ENCODE measurements at places on chromosomes 11 and 22.

DNA sequence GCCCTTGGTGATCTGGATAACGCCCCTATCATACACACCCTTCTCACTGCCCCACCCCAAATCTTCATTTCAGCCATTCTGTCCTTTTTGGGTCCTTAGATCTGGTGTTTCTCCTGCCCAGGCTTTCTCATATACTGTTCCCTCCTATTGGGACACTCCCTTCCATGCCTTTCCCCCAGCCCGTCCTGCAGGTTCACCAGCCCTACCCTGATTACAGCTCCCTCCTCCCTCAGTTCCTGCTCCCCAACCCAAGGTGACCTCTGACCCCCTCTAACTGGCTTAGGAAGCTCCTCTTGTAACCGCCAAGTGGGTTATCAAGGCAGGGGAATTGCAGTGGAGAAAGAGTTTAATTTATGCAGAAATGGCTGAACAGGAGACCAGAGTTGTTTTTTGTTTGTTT, 13.0 kb downstream of the MTFP1 start:
- H3K4me1 ChIP-seq = peaks cover 34% of the 10 kb centered on the region
- H3K4me3 ChIP-seq = no peak overlapping the region
- peaks cover 19% of the 10 kb centered on the region for H3K36me3 ChIP-seq
- H3K27me3 ChIP-seq = peaks cover 18% of the 10 kb centered on the region

DNA sequence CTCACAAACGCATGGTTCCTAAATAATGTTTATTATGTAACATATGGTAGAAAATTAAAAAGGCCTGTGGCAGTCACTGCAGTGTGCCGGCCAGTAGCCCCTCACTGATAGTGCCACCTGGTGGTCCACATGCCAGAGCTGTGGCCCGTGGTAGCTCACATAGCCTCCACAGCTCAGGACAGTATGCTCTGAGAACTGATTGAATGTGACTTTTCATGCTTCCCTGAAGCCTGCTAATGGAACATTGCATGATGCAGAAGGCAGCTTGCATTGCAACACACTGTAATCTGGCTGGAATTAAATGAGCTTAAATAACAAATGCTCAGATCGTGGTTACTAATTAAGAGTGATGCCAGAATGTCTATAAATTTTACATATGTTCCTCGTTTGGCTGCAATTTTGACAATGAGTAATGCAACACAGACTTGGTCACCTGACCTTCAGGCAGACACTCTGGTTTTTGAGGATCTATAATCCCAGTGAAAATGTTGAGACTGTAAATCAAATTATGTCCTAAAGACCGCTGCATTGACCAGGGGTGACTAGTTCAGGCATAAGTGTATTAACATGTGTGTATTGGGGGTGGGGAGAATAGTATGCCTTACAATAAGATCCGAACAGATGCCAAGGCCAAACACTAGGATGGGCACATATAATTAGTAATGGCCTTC, 566.4 kb downstream of the METTL15 start:
- no peak overlapping the region for H3K27ac ChIP-seq
- no peak overlapping the region for H3K4me3 ChIP-seq
- no peak for DNase-seq
- H3K27me3 ChIP-seq = no peaks in the 10 kb centered on the region
- no peaks in the 10 kb centered on the region for H3K4me1 ChIP-seq

- DNase-seq = no peak
- H3K27ac ChIP-seq = no peak overlapping the region
- H3K4me3 ChIP-seq = no peak overlapping the region
- H3K27me3 ChIP-seq = peaks cover 7% of the 10 kb centered on the region
Measured at GRCh38 chr11:123166071-123166559, 28.9 kb downstream of the CLMP start.

DNA sequence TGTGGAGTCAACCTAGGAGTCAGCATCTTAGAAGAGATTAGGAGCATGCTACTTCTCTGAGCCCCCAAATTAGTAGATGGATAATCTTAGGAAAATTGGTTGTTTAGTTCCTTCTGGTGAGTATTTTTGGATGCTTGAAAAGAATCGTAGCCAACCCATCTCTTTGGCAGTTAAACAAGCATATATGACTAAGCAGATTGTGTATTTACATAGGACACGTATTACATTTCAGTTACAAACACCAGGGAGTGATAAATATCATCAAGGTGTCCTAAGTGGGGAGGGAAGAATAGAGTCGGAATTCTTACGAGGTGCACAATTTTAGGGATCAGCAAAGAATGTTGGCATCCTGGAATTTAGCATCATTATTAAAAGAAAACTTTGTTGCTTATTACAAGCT, 13.5 kb downstream of the PLET1 start:
- no peak for DNase-seq
- H3K4me3 ChIP-seq = no peak overlapping the region
- H3K27ac ChIP-seq = no peak overlapping the region

- peaks cover 20% of the 10 kb centered on the region for H3K36me3 ChIP-seq
- H3K27ac ChIP-seq = peak overlapping the region; percentile 76
- no peaks in the 10 kb centered on the region for H3K27me3 ChIP-seq
- no peak for DNase-seq
- peak overlapping the region; percentile 85 for H3K4me3 ChIP-seq
- H3K4me1 ChIP-seq = peaks cover 18% of the 10 kb centered on the region
Measured at GRCh38 chr11:748007-748359, 719 bp downstream of the TALDO1 start.

GRCh38 chr11:128085276-128085675, 502.1 kb downstream of the ETS1 start:
- no peak overlapping the region for H3K27ac ChIP-seq
- H3K4me1 ChIP-seq = peaks cover 7% of the 10 kb centered on the region
- DNase-seq = no peak

- no peak for DNase-seq
- H3K27me3 ChIP-seq = peaks cover 4% of the 10 kb centered on the region
- H3K36me3 ChIP-seq = no peaks in the 10 kb centered on the region
Measured at GRCh38 chr22:25327018-25327755, 107.7 kb downstream of the CRYBB2 start.

DNA sequence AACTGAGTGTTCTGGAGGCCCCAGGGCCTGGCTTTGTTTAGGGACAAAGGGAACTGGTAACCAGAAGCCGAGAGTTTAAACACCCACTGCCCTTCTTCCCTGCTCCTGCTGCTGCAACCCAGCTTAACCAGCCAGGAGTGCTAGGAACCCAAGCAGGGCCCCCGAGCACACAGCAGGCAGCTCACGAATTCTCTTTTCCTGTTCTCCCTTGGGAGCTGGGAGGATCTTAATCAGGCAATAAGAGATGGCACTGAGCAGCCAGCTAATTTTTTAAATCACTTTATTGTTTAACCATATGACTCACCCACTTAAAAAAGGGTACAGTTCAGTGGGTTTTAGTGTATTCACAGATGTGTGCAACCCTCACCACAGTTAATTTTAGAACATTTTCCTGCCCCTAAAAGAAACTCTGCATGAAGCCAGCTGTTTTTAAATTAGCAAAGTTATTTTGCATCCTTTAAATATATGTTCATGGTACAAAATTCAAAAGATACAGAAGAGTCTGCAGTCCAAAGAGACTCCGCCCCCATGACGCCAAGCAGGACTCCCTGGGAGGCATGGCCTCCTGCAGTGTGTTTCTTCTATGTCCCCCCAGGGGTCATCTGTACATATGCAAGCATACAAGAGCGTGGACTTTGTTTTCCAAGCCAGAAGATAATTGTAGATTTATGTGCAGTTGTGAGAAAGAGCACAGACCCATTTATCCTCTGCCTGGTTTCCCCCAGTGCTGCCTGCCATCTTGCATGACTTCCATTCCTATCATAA, 18.9 kb upstream of the PPP6R3 start:
- no peaks in the 10 kb centered on the region for H3K4me1 ChIP-seq
- no peak overlapping the region for H3K27ac ChIP-seq
- H3K4me3 ChIP-seq = no peak overlapping the region
- H3K27me3 ChIP-seq = no peaks in the 10 kb centered on the region

DNA sequence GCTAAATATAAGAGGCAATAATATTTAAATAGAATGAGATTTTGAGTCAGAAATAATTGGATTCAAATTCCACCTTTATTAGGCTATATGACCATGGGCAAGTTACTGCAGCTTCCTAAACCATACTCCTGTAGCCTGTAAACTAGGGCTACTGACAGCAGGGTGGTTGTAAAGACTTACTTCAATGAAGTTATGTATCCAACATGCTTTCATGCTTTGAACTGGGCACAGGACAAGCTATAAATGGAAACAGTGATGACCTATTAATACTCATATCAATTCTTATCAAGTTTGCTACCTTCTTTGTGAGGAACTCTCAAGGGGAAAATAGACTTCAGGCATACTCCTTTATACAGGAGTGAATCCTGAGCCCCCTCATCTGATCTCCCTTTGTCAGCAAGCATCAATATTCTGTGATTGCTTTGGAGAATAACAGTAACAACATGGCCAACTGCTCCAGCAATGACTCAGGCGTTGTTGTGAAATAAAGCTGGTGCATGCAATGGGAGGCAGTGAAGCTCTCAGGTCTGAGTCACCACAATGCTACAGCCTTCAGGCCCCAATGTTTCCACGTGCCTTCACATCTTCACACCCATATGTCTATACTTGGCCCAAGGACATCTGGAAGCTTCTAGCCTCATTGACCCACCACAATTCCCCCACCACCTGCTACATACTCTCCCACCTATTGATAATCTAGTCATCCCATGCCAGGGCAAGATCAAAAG, 102.5 kb downstream of the KCNA4 start:
- no peak overlapping the region for H3K4me3 ChIP-seq
- H3K4me1 ChIP-seq = no peaks in the 10 kb centered on the region
- DNase-seq = no peak
- H3K27me3 ChIP-seq = no peaks in the 10 kb centered on the region
- no peaks in the 10 kb centered on the region for H3K36me3 ChIP-seq

GRCh38 chr11:6737872-6738466, 33.8 kb downstream of the OR2AG2 start:
- peak overlapping the region; percentile 20 for H3K27ac ChIP-seq
- DNase-seq = peak; percentile 43
- no peaks in the 10 kb centered on the region for H3K27me3 ChIP-seq
- no peak overlapping the region for H3K4me3 ChIP-seq
- peaks cover 75% of the 10 kb centered on the region for H3K4me1 ChIP-seq

DNA sequence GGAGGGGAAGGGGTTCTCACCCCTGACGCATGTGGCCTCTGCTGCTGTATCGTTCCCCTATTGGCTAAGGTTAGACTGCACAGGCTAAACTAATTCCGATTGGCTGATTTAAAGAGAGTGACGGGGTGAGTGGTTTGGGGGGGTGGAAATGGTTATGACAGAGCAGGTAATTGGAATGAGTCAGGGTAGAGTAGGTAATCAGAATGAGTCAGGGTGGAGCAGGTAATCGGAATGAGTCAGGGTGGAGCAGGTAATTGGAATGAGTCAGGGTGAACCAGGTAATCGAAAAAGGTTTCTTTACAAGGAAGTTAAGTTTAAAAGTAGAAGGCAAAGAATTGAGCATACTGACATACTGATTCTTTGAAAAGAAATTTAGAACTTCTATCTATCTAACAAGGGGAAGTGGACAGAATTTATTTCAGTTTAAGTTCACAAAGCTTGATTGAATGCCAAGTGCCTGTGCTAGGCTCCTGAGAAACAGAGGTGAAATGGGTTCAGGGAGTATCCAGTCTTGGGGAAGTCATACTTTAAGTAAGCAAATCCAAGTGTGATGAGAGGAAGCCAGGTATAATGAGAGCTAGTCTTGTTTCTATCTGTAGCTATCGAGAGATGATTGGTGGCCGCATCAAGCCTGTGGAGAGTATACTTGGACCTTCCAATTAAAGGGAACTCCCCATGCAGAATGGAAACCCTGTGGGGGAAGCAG, 58.0 kb downstream of the C11orf91 start:
- H3K4me1 ChIP-seq = no peaks in the 10 kb centered on the region
- H3K4me3 ChIP-seq = no peak overlapping the region

GRCh38 chr22:32476281-32477195, 1.9 kb downstream of the FBXO7 start:
- H3K27me3 ChIP-seq = no peaks in the 10 kb centered on the region
- peaks cover 18% of the 10 kb centered on the region for H3K36me3 ChIP-seq
- peak overlapping the region; percentile 93 for H3K4me3 ChIP-seq
- H3K27ac ChIP-seq = peak overlapping the region; percentile 93

GRCh38 chr22:42283278-42284201, 13.1 kb upstream of the TCF20 start:
- H3K27ac ChIP-seq = no peak overlapping the region
- peak overlapping the region; percentile 47 for H3K4me3 ChIP-seq
- H3K36me3 ChIP-seq = no peaks in the 10 kb centered on the region
- peaks cover 23% of the 10 kb centered on the region for H3K4me1 ChIP-seq
- peaks cover 18% of the 10 kb centered on the region for H3K27me3 ChIP-seq
- DNase-seq = peak; percentile 35

DNA sequence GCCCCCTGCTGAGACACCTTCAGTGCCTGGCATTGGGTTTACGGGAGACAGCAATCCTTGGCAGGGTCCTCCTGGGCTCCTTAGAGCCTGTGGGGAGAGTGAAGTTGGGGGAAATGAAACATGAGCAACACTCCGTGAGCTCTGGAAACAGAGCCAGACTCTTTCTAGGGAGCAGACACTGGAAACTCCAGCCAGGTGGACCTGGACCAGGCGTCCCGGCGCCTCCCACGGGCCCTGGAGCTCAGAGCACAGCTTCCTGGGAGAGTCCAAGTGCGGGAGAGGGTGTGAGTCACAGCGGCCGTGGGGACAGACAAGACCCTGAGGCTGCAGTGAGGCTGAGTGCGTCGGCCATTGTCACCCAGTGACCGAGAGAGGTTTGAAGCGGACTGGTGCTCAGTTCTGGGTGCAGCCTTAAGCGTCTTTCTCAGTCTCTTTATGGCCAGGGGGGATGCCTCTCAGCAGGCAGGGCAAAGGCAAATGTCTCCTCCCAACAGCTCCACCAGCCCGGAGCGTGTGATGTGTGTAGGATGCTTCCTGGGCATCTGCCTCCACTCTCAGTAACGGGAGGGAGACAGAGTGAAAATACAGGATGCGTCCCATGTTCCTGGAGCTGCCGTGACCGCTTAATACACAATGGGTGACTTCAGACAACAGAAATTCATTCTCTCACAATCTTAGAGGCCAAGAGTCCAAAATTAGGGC, 399.2 kb downstream of the SHANK2 start:
- H3K27ac ChIP-seq = no peak overlapping the region
- no peaks in the 10 kb centered on the region for H3K27me3 ChIP-seq
- no peak for DNase-seq
- H3K4me1 ChIP-seq = no peaks in the 10 kb centered on the region

DNA sequence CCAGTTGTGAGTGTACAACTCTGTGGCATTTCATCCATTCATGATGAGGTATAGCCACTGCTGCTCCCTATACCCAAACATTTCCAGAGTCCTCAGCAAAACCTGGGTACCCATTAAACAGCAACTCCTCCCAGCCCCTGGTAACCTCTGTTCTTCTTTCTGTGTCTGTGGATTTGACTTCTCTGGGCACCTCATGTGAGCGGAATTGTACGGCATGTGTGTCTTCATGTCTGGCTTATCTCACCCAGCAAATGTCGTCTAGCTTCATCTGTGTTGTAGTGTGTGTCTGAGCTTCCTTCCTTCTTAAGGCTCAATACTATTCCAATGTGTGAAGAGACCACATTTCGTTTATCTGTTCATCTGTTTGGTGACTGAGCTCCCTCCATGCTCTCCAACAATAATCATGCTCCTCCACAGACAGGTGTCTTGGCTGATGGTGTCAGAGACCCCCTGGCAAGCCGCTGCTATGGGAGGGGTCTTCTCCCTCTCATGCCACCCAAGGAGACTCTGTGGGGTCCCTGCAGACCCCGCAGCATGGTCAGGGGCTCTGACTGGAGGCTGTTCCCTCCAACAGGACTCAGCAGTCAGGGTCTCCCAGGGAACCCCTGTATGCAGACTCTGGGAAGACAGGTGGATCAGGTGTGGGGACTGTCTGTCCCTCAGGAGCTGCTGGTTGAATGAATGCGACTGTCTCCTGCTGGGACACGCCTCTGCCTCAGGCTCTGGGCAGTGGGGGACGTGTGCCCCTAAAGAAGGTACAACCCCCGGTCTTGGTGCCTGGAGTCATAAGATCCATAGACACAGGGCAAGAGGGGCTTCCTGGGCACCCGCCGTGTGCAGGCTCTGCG, 52.7 kb downstream of the SMIM38 start:
- H3K4me3 ChIP-seq = no peak overlapping the region
- H3K4me1 ChIP-seq = peaks cover 4% of the 10 kb centered on the region
- DNase-seq = no peak
- H3K27ac ChIP-seq = no peak overlapping the region
